ENCODE measurements at places on chromosomes 2 and 18.

DNA sequence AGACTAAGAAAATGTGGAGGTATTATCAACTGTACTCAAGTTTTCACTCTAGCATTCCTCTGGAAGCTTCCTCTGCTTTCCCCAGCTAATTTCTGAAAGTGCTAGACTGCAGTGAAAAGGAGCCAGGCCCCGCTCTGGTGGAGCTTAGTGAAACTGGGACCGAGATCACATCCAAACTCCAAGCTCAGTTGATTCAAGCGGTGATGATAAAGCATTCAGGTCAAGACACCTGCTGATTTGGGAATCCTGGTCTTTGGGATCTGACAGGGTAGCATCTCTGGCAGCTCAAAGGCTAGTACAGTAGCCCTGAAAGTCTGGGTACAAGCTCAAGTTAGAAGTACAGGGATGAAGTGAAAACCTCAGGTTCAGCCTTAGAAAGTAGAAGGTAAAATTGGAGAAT is 120.2 kb upstream of the CRIM1 start:
- no peak for DNase-seq

DNA sequence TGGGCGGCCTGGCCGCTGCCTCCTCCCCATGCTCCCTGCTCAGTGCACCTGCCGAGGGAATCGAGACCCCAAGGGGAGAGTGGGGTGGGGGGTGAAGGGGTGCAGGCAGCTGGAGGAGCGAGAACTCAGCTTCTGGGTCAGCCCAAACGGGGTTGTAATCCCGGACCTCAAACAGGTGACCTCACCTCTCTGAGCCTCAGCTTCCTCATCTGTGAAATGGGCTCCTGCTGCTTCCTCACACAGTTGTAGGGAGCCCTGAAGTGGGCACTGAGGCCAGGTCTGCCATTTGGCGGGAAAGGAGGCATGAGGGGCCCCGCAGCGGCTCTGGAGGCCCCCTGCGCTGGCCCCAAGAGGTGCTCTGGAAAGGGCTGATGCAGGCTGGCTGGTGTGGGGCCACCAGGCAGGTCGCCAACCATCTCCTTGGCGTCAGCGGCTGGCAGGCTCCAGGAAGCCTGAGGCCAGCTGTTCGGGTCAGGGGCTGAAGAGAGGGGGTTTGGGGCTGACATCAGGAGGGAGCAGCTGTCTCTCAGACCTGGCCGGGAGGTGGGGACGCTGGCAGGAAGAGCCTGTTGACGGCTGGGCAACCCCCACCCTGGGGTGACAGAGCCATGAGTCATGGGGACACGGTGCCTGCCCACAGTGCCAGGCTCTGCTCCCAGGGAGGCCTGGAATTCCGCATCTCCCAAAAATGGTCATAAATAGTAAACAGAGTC is 4.9 kb downstream of the KLHL30 start:
- DNase-seq, result peak; percentile 53

- no peak for DNase-seq
Observed at GRCh38 chr2:181394741-181395437, 62.3 kb upstream of the ITGA4 start.

- DNase-seq, result no peak
Observed at GRCh38 chr2:159145745-159146354, 140.7 kb downstream of the WDSUB1 start.
